ENCODE measurements at places on chromosomes 12 and 14. TPM values are rescaled to one million over a fixed set of nuclear protein-coding genes. Genes with fewer than 3 reads are reported as not detected.

The SLC6A15 gene
- not detected for total RNA-seq

The ATXN3 gene
- 12.9 TPM for total RNA-seq

The OR11H7 gene
- total RNA-seq = not detected

The ENDOU gene
- total RNA-seq = not detected

The OR4E2 gene
- total RNA-seq = not detected

DNA sequence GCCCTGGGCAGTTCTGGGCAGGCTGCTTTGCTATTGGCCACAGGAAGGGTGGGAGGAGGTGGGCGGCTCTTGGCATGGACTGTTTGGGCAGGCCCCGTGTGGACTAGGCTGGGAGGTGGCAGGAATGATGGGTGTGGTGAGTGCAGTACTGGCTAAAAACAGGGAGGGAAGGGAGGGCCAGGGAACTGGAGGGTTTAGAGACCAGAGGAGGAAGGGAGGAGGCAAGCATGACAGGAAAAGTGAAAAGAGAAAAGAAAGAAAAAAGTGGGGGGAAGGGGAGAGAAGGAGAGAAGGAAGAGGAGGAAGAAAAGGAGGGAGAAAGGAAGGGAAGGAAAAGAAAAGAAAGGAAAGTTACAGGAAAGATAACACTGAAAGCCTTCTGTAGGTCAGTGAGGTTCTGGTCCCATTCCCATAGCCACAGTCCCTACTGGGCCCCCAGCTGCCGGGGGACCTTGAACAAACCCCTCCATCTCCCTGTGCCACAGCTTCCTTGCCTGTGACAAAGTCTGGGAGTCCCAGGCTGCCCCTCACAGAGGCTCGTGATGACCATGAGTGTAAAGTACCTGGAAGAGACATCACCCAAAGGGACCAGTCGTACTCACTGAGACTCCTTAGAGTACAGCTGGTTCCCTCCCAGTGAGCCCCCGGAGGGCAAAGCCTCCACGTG, 1.1 kb upstream of the C14orf132 start:
- no peaks in the 10 kb centered on the region for H3K27me3 ChIP-seq
- peaks cover 16% of the 10 kb centered on the region for H3K4me1 ChIP-seq
- H3K4me3 ChIP-seq = no peak overlapping the region
- H3K27ac ChIP-seq = no peak overlapping the region

DNA sequence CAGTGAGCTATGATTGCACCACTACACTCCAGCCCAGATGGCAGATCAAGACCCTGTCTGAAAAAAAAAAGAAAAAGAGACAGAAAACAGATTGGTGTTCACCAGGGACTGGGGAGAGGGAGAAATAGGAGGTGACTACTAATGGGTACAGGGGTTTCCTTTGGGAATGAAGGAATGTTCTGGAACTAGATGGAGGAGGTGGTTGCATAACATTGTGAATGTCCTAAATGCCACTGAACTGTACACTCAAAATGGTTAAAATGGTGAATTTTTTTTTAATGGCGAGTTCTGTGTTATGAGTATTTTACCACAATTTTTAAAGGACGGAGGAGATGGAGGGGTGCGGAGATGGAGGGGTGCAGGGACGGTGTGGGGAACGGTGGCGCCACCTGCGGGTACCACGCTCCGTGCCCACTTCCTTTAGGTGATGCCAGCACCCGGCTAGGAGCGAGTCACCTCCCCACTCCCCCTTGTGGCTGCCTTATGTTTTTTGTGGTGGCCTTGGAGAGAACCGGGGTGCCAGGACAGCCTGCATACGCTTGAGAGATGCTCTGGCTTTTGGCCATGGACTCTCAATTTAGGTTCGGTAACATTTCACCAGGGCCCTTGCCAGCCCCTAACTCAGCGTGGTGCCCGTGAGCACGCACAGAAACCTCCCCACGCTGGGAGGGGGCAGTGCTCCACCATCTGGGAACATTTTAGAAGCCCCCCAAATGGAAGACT, 16.1 kb downstream of the UBC start:
- H3K4me3 ChIP-seq = no peak overlapping the region
- H3K27me3 ChIP-seq = no peaks in the 10 kb centered on the region
- DNase-seq = peak; percentile 54
- peak overlapping the region; percentile 81 for H3K27ac ChIP-seq
- peaks cover 19% of the 10 kb centered on the region for H3K4me1 ChIP-seq

- no peaks in the 10 kb centered on the region for H3K36me3 ChIP-seq
- no peak for DNase-seq
- no peaks in the 10 kb centered on the region for H3K4me1 ChIP-seq
- no peak overlapping the region for H3K27ac ChIP-seq
These were observed 15.7 kb downstream of the PTGER2 start for GRCh38 chr14:52329678-52330369.

GRCh38 chr12:27462851-27463250, 16.3 kb downstream of the SMCO2 start:
- no peak overlapping the region for H3K4me3 ChIP-seq
- no peaks in the 10 kb centered on the region for H3K4me1 ChIP-seq
- no peaks in the 10 kb centered on the region for H3K27me3 ChIP-seq
- H3K36me3 ChIP-seq = no peaks in the 10 kb centered on the region

DNA sequence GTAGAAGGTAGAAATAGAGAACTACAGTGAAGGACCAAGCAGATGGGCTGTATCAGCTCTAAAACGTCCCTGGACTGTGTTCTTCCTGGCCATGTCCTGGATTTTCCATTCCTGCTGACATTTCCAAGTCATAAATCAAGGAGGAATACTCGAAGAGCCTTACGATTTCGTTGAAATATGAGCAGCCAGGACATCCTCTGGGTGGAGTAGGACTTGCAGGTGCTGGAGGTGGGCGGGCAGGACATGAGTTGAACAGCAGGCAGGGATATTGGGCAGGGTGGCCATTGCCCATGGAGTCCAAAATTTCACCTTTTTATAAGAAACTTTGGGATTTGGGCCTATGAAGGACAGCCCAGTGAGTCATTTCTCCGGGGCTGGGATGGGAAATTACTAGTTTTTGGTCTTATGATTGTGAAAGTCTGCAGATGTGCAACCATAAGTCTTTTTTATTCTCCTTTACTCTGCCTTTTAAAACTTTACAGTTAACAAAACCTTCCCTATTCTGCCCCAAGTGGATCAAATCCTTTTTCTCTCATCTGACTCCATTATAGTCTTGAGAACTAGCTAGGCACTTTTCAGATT, 88.8 kb downstream of the TMX1 start:
- H3K4me3 ChIP-seq = no peak overlapping the region
- no peaks in the 10 kb centered on the region for H3K4me1 ChIP-seq
- no peak overlapping the region for H3K27ac ChIP-seq

GRCh38 chr14:103890821-103891666, 37.2 kb upstream of the TDRD9 start:
- H3K4me1 ChIP-seq = peaks cover 59% of the 10 kb centered on the region
- H3K36me3 ChIP-seq = no peaks in the 10 kb centered on the region
- H3K27me3 ChIP-seq = no peaks in the 10 kb centered on the region
- peak overlapping the region; percentile 78 for H3K27ac ChIP-seq

DNA sequence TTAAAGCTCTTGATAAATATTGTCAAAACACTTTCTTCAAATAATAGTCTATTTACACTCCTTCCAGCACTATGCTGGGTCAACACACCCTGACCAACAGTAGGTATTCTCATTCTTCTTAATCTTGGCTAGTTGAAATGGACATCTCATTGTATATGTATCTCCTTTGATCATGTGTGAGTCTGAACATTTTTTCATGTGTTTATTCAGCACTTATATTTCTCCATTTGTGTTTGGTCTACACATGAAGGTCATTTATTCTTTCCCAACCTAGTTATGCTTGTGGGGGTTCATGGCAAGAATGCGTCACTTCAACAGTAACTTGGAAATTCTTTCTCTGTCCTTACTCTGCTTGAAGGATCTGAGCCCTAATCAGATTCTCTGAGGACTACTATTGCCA, 133.1 kb upstream of the ARID2 start:
- DNase-seq = no peak
- no peaks in the 10 kb centered on the region for H3K36me3 ChIP-seq
- H3K27ac ChIP-seq = no peak overlapping the region
- H3K27me3 ChIP-seq = no peaks in the 10 kb centered on the region
- H3K4me3 ChIP-seq = no peak overlapping the region

DNA sequence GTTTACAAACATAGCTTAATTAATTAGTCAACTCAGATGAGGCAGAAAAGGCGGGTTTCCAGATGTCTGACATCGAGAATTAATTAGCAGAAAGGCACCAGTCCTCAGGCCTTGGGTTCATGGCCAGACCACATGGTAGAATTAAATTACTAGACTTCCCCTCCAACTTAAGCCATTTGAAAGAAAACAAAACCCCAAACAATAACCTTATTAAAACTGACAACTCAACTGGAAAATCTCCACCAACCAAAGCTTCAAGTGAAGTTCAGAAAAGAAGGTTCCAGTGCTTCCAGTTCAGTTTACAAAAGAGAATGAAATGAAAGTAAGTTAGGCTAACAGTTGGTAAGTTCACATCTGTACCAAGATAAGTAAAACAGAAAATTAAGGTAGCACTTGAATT, 349.5 kb downstream of the GRIN2B start:
- no peak overlapping the region for H3K4me3 ChIP-seq
- no peaks in the 10 kb centered on the region for H3K27me3 ChIP-seq
- no peaks in the 10 kb centered on the region for H3K36me3 ChIP-seq
- no peaks in the 10 kb centered on the region for H3K4me1 ChIP-seq
- no peak for DNase-seq

- no peak overlapping the region for H3K27ac ChIP-seq
- no peak for DNase-seq
- no peak overlapping the region for H3K4me3 ChIP-seq
- H3K4me1 ChIP-seq = no peaks in the 10 kb centered on the region
- H3K27me3 ChIP-seq = no peaks in the 10 kb centered on the region
These were observed 23.0 kb downstream of the SFSWAP start for GRCh38 chr12:131733874-131734273.

DNA sequence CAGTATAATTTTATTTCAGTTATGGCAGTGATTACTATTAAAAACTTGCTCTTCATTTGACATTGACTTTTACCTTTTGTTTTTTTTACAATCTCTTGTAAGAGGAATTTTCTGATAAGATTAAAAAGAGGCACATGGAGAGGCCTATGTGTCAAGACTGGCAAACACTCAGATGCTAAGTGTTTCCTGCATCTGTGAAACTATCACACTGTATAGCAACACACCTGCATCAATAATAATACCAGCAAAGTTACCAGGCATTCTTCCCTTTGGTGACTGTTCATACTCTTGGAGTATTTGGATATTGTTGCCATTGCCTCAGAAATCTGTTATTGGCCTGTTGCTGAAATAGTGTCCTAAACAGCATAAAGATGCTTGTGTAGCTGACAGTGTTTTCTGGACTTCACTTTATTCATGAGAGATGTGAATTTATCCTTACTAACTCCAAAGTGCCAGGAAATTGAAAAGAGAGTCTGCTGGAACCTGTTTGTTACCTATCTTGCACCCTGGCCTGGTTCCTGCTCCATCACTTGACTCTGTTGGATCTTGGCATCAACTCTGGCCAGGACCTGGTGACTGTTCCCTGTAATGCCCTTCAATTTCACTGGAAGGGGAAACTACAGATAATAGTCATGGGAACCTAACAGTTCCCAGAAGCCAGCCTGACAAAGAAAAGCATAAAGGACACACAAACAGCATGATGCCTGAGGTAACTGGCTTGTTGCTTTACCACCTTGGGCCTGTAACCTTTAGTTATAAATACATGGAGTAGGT, 19.8 kb downstream of the SLC16A7 start:
- H3K27me3 ChIP-seq = no peaks in the 10 kb centered on the region
- H3K4me1 ChIP-seq = no peaks in the 10 kb centered on the region
- no peak overlapping the region for H3K27ac ChIP-seq
- H3K36me3 ChIP-seq = no peaks in the 10 kb centered on the region
- DNase-seq = no peak
- H3K4me3 ChIP-seq = no peak overlapping the region

DNA sequence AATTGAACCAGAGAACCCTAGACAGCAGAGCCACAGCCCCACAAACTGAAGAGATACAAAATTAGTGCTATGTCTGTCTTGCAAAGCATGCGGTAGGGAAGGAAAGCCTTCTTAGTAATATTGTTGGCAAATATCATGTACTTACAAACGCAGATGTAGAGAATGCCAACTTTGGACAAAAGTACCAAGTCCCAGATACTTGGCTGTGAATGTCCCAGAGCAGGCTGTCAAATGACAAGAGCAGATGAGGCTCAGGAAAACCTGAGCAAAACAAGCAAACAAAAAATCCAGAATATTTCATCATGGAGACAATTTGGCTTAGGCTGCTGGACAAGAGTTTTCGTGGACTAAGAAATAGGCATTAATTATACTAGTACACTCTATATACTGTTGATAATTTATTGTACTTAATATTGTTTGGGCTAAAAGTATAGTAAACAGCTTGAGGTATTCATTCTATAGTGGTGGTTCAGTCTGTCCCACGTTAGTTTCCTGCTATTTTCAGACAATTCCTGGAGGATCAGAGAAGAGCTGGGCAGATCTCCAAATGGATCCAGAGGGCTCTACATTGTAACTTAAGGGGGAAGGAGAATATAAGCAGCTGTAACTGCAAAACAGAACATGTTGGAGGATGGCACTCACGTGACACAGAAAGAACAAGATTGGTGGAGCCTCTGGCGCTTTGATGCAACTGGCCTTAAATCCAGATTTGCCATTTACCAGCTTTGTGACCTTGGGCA, 329.8 kb downstream of the ATP23 start:
- H3K27ac ChIP-seq = no peak overlapping the region
- H3K27me3 ChIP-seq = no peaks in the 10 kb centered on the region
- H3K4me1 ChIP-seq = no peaks in the 10 kb centered on the region
- no peak overlapping the region for H3K4me3 ChIP-seq
- DNase-seq = no peak
- H3K36me3 ChIP-seq = no peaks in the 10 kb centered on the region

GRCh38 chr14:99146616-99147365, 125.2 kb downstream of the BCL11B start:
- H3K4me3 ChIP-seq = no peak overlapping the region
- DNase-seq = no peak
- H3K4me1 ChIP-seq = no peaks in the 10 kb centered on the region
- H3K27me3 ChIP-seq = no peaks in the 10 kb centered on the region
- no peak overlapping the region for H3K27ac ChIP-seq

- no peaks in the 10 kb centered on the region for H3K27me3 ChIP-seq
- H3K27ac ChIP-seq = no peak overlapping the region
- DNase-seq = no peak
- H3K4me1 ChIP-seq = no peaks in the 10 kb centered on the region
- H3K36me3 ChIP-seq = no peaks in the 10 kb centered on the region
These were observed 59.1 kb downstream of the KCNA5 start for GRCh38 chr12:5102806-5103205.

DNA sequence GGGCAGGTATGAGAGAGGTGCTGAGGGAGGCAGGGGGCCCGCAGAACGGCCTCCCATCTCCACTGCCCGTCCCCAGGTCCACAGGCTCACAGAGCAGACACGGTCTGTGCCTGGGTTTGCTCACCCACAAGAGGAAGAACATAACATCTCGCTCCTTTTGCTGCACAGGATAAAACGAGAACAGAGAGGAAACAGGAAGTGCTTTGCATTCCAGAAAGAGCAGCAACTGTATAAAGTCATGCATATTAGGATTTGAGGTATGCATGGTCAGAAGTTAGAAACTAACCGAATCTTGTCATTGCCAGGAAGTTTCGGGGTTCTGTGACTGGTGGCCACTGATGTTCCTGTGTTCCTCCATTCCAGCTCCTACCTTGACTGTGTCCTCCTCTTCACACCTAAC, 25.0 kb downstream of the NTF3 start:
- no peak for DNase-seq
- H3K36me3 ChIP-seq = no peaks in the 10 kb centered on the region
- H3K27ac ChIP-seq = no peak overlapping the region
- H3K4me3 ChIP-seq = no peak overlapping the region
- H3K27me3 ChIP-seq = no peaks in the 10 kb centered on the region

- no peaks in the 10 kb centered on the region for H3K27me3 ChIP-seq
- H3K27ac ChIP-seq = no peak overlapping the region
These were observed 127.6 kb upstream of the DAAM1 start for GRCh38 chr14:59060841-59061240.

GRCh38 chr12:50188241-50188781, 21.1 kb upstream of the CERS5 start:
- H3K27me3 ChIP-seq = no peaks in the 10 kb centered on the region
- H3K27ac ChIP-seq = no peak overlapping the region
- no peak for DNase-seq
- H3K36me3 ChIP-seq = peaks cover 3% of the 10 kb centered on the region
- H3K4me1 ChIP-seq = no peaks in the 10 kb centered on the region
